ENCODE measurements at places on chromosomes 4 and X.

- DNase-seq: no peak
Measured at GRCh38 chrX:9072281-9072680, 38.4 kb upstream of the FAM9B start.

GRCh38 chrX:1472975-1473374 lies 20.3 kb upstream of the ASMTL start:
- no peak for DNase-seq

- DNase-seq: no peak
Measured at GRCh38 chr4:54102531-54103106, 2.7 kb downstream of the GSX2 start.

GRCh38 chr4:47499700-47500099 lies 14.6 kb downstream of the ATP10D start:
- DNase-seq: no peak

DNA sequence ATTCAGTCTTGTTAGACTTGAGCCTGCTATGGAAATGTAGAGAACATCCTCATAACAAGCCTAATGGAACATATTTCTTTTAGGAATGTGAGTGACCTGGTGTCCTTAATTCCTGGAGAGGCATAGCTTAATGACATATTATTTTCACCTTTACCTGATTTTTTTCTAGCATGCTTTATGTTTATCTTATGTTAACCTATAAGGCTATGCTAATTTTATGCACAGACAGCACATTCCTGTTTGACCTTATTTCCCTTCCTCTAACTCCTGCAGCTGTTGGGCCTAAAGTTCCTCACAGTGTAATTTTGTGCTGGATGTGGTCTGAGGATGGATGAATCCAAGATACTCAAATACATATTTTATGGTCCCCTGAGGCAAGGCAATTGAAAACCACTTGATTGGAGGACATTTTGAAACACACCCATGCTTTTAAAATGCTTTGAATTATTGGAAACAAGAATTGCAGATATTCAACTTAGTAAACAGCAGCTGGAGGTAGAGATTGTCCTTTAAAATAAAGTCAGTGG lies 111.5 kb downstream of the LARP7 start:
- DNase-seq: no peak

- DNase-seq: peak; percentile 44
Measured at GRCh38 chrX:21374163-21374993, at the start of gene CNKSR2. TSS of gene CNKSR2 (plus strand) at chrX:21374418. CDS start at chrX:21374898, 480 bp downstream.

DNA sequence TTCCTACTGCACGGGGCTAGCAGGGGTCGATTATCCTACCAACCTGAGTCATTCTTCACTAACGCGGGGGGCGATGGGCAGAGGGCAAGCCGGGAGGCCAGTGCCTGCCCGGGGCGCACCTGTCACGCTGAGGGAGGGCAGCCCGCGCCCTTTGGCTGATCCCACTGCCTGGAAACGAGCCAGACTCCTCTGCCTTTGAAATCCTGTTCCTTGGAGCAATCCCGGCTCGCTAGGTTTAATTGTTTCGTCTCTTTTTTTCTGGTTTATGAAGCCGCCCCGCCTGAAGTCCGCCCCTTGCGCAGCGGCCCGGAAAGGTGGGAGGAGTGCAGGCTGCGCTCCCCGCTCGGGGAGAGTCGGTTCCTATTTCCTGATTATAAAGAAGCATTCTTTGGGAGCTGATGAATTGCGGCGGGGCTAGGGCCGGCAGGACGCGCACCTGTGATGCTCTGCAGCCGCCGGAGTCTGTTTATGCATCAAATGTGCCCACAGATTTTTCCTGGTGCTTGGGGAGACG lies 484.2 kb downstream of the BCOR start:
- DNase-seq: no peak

GRCh38 chr4:6892190-6892908 lies 17.3 kb upstream of the TBC1D14 start:
- no peak for DNase-seq

- no peak for DNase-seq
Measured at GRCh38 chr4:123587983-123588494, 191.4 kb downstream of the SPRY1 start.

GRCh38 chr4:1099684-1100335 lies 13.6 kb downstream of the RNF212 start:
- no peak for DNase-seq
